ENCODE measurements at places on chromosomes 4 and X. TPM values are rescaled to one million over a fixed set of nuclear protein-coding genes. Genes with fewer than 3 reads are reported as not detected.

- DNase-seq, result no peak
Observed at GRCh38 chr4:161799710-161800109, 364.1 kb downstream of the FSTL5 start.

- DNase-seq, result no peak
Observed at GRCh38 chr4:2649604-2650114, 106.5 kb downstream of the TNIP2 start.

- DNase-seq, result no peak
Observed at GRCh38 chrX:413322-414201, 26.9 kb upstream of the PPP2R3B start.

- no peak for DNase-seq
Observed at GRCh38 chr4:169931964-169932363, 94.2 kb downstream of the MFAP3L start.

GRCh38 chr4:84697615-84698201 is 114.8 kb downstream of the CDS1 start:
- DNase-seq, result no peak

Gene SERTM2
- total RNA-seq, result 0.37 TPM
